ENCODE measurements at places on chromosomes 7 and 10. TPM values are rescaled to one million over a fixed set of nuclear protein-coding genes. Genes with fewer than 3 reads are reported as not detected.

Gene NEBL
- total RNA-seq, result 8.4 TPM

Gene RSU1
- total RNA-seq, result 32.8 TPM

Gene HSPA12A
- 7.4 TPM for total RNA-seq

Gene GSTO2
- total RNA-seq, result 0.58 TPM

Gene LMOD2
- not detected for total RNA-seq

Gene ITPRID1
- not detected for total RNA-seq

Gene GNG11
- 9.4 TPM for total RNA-seq

Gene MEIG1
- total RNA-seq, result 1.6 TPM

Gene LIPM
- total RNA-seq, result not detected

Gene SKIDA1
- 53.0 TPM for total RNA-seq

Gene SMARCD3
- total RNA-seq, result 50.7 TPM

Gene LRRD1
- total RNA-seq, result 0.57 TPM

Gene C10orf67
- total RNA-seq, result 0.33 TPM

Gene ZP3
- total RNA-seq, result not detected

Gene UNCX
- 2.4 TPM for total RNA-seq

Gene SLC13A4
- 0.68 TPM for total RNA-seq

Gene SLC29A4
- total RNA-seq, result 32.5 TPM

Gene ZNF107
- total RNA-seq, result 18.8 TPM

Gene MRLN
- not detected for total RNA-seq

Gene LRRN3
- 6.1 TPM for total RNA-seq

Gene C10orf143
- total RNA-seq, result 2.7 TPM

Gene PRPS1L1
- not detected for total RNA-seq
